CD8-positive, alpha-beta memory T cell (primary cell): ENCODE measurements at places on chromosomes 7 and 10. TPM values are rescaled to one million over a fixed set of nuclear protein-coding genes. Genes with fewer than 3 reads are reported as not detected.

Gene TMEM270
- polyA plus RNA-seq = not detected

Gene PTCD1
- polyA plus RNA-seq = 4.5 TPM

Gene TRIM56
- polyA plus RNA-seq = 22.0 TPM

Gene HECW1
- not detected for polyA plus RNA-seq

Gene RPA3
- 94.9 TPM for polyA plus RNA-seq

Gene LIPM
- not detected for polyA plus RNA-seq

Gene ANKRD61
- not detected for polyA plus RNA-seq

Gene AKR1C8
- polyA plus RNA-seq = not detected
